Thoracic aorta (tissue), 2 donors: ENCODE measurements at places on chromosomes 11 and 22. TPM values are rescaled to one million over a fixed set of nuclear protein-coding genes. Genes with fewer than 3 reads are reported as not detected.

HEPACAM gene
- 0.49 TPM for total RNA-seq

SLC5A4 gene
- 1.2 TPM for total RNA-seq

TOMT gene
- total RNA-seq = not detected

ARHGAP20 gene
- total RNA-seq = 3.5 TPM

ZNF195 gene
- total RNA-seq = 33.4 TPM

STX3 gene
- 32.2 TPM for total RNA-seq

OR52H1 gene
- total RNA-seq = 2.0 TPM

CBLIF gene
- total RNA-seq = not detected

B3GAT1 gene
- total RNA-seq = not detected

MRGPRF gene
- total RNA-seq = 67.5 TPM

OR51B5 gene
- total RNA-seq = 4.2 TPM

NFAM1 gene
- 4.1 TPM for total RNA-seq

DEFB131B gene
- not detected for total RNA-seq

MGAT3 gene
- 1.1 TPM for total RNA-seq

BTG4 gene
- total RNA-seq = not detected

SPI1 gene
- 35.0 TPM for total RNA-seq

HSPB2 gene
- total RNA-seq = 3.1 TPM

TMEM191B gene
- not detected for total RNA-seq

AGBL2 gene
- total RNA-seq = not detected

MUC5AC gene
- not detected for total RNA-seq

ALDH3B2 gene
- not detected for total RNA-seq

PANX3 gene
- not detected for total RNA-seq

CCDC157 gene
- 0.27 TPM for total RNA-seq

TMEM191C gene
- 0.63 TPM for total RNA-seq

CRYBA4 gene
- total RNA-seq = not detected

GANAB gene
- total RNA-seq = 120 TPM

HEPN1 gene
- not detected for total RNA-seq

CHRNA10 gene
- not detected for total RNA-seq

KRTAP5-1 gene
- not detected for total RNA-seq

RAB36 gene
- total RNA-seq = 3.5 TPM

RIBC2 gene
- total RNA-seq = 5.1 TPM

OR4C3 gene
- not detected for total RNA-seq

CCDC85B gene
- 75.8 TPM for total RNA-seq

C11orf87 gene
- total RNA-seq = not detected

APOA4 gene
- not detected for total RNA-seq
